ENCODE measurements at places on chromosomes 6 and 20.

DNA sequence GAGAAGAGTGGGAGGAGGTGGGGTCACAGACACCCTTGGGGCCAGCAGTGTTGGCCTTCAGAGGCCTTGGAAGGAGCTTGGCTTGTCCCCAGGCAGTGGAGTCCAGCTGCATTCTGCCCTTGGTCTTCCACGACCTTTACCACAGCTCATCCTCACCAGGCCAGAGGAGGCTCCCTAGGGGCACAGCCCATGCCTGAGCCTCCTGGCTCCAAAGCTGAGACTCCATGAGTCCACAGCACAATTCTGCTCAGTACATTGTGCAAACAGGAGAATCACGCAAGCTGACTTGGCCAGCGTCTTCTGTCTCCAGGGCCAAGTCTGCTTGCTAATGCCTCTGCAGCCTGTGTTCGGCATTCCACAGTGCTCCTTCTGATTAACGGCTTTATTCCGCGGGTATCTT lies 337.2 kb downstream of the SMOC2 start:
- no peak for DNase-seq

GRCh38 chr20:25205277-25206062 lies 10.0 kb downstream of the ENTPD6 start:
- no peak for DNase-seq

GRCh38 chr20:7790189-7790588 lies 150.1 kb downstream of the HAO1 start:
- DNase-seq = no peak

DNA sequence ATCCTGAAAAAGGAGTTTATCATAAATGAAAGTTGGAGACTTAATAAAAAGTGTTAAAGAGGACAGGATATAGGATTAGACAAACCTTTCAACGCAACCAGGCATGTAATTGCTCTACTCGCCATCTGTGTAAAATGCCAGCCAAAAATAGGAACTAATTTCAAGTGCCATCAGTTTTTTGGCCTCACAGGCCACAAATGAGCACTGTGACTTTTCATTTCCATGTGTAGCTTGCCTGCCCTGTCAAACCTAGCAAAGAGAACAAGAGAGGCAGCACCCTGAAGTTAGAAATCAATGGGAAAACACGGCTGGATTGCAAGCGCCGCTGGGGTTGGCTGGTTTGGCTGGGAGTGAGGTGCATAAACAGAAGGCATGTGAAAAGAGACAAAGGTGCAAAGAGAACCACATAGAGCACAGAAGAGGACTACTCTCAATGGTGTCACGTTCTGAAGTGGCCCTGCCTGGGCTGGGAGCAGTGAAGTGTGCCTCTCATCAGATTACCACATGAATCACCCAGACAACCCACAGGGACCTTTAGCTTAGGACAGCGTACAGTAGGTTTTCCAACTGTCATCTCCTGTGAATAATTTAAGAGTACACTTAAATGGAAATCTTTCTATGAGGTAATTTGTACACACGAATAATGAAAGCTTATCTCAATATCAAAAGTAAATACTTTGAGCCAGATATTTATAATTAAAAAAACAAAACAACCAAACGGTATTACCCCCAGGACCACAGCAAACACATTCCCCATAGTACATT lies 78.0 kb upstream of the NHSL1 start:
- no peak for DNase-seq

- no peak for DNase-seq
Observed at GRCh38 chr20:53434662-53435061, 159.0 kb downstream of the ZNF217 start.

GRCh38 chr6:148492654-148493290 lies 150.1 kb downstream of the SASH1 start:
- DNase-seq = no peak

- no peak for DNase-seq
Observed at GRCh38 chr20:23228912-23229311, 121.7 kb upstream of the NXT1 start.

GRCh38 chr20:63830841-63831588 lies at the start of gene ZBTB46:
ZBTB46 (minus strand) TSS chr20:63831264; CDS start chr20:63790757, 40,507 bp downstream.
- no peak for DNase-seq

- no peak for DNase-seq
Observed at GRCh38 chr6:100427452-100427851, 37.3 kb downstream of the SIM1 start.

DNA sequence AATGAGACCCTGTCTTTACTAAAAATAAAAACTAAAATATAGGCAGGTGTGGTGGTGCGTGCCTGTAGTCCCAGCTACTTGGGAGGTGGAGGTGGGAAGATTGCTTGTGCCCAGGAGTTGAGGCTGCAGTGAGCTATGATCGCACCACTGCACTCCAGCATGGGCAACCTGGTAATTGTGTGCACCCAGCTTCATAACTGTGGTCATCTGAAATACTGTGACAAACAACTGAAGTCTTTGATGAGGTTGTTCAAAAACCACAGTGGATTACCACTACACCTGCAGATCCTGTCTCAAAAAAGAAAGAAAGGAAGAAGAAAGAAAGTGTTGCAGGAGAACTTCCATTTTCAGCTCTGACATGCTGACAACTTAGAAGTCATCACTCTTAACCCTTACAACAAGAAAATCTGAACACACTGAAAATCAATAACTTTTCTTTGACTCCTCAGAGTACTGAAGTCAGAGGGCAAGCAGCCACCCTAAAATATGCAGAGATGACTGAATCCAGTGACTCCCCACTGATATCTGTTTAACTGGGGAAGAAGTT lies 13.8 kb upstream of the ZBP1 start:
- no peak for DNase-seq

DNA sequence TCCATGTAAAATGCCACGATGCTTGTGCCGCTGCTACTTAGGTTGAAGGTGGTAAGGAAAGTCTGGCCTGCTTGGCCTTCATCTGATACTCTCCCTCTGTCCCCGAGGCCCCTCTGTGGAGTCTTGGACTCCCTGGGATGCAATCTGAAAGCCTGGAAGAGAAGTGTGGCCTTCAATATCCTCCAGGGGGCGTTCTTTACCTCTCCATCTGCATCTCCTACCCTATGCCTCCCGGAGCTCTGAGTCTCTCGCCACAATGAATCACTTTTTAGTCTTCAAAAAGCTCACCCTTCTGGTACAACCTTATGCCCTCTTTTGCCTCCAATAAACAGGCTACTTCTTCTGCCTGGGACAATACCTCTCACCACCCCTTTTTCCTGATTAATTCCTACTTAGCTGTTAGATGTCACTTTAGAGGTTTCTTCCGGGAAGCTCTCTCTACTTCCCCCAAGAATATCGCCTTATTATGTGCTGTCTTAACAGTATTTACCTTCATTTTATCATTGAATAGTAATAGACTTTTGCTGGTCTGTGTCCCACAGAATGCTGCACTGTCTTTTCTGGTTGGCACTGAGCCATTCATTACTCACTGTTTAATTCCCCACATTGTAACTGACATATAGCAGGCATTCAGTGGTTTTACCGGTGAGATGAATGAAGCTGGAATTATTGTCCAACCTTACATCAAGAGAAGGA lies 13.9 kb upstream of the ATG5 start:
- peak; percentile 51 for DNase-seq

DNA sequence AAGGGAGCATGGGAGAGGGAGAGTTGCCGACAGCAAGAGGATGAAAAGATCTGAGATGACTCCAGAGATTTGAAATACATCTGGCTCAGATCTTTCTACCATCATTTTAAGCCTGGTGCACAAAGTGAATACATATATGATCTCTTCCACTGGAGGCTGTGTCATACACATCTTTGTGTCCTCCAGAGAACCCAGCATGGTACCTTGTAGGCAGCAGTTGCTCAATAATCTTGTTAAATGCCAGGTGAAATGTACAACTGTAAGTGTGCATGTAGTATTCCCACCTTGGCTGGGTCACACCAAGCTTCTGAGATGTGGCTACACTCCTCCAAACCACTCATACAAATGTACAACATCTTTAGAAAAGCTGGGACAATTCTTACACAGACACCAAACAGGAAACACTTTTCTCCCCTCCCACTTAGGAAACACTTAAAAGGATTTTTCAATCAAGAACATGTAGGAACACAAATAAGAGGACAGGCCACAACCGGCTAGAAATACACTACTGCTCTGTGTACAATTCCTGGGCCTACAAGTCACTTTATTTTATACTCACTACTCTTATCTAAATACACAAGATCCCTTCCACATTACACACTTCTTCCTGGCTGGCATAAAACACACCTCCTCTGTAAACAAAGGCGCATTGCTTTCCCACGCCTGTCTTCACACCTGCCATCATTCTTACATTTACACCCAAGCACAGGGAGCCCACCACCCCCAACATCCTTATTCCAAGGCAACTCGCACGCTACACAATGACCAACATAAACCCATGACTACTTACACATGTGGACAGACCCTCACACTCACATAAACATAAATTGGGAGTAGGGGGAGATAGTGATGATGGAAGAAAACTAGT lies 3.8 kb upstream of the IER3 start:
- DNase-seq = no peak

- DNase-seq = no peak
Observed at GRCh38 chr6:166774770-166775169, 147.7 kb upstream of the RPS6KA2 start.

GRCh38 chr20:18650224-18650623 lies 62.4 kb downstream of the DTD1 start:
- DNase-seq = no peak

GRCh38 chr6:139290787-139291311 lies 949 bp downstream of the TXLNB start:
- no peak for DNase-seq

- DNase-seq = no peak
Observed at GRCh38 chr6:90604546-90604945, 17.7 kb upstream of the MAP3K7 start.

GRCh38 chr20:1674990-1675780 lies 17.6 kb upstream of the SIRPG start:
- no peak for DNase-seq

DNA sequence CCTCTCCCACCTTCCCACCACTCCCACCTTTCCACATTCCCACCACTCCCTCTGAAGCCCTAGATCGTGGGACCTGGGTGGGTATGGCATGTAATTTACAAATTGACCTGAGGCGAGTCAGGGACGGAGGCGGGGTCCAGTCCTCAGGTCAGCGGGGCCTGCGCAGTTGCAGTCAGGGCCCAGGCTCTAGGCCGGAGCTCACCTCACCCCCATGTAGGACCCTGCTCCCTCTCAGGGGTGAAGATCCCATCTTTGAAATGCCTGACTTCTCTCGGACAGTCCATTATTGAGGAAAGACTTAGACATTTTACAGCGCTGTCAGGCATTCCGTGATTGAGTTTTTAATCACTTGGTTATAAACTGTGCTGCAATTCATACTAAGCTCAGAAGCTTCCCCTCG lies 10.5 kb downstream of the THBS2 start:
- DNase-seq = no peak

DNA sequence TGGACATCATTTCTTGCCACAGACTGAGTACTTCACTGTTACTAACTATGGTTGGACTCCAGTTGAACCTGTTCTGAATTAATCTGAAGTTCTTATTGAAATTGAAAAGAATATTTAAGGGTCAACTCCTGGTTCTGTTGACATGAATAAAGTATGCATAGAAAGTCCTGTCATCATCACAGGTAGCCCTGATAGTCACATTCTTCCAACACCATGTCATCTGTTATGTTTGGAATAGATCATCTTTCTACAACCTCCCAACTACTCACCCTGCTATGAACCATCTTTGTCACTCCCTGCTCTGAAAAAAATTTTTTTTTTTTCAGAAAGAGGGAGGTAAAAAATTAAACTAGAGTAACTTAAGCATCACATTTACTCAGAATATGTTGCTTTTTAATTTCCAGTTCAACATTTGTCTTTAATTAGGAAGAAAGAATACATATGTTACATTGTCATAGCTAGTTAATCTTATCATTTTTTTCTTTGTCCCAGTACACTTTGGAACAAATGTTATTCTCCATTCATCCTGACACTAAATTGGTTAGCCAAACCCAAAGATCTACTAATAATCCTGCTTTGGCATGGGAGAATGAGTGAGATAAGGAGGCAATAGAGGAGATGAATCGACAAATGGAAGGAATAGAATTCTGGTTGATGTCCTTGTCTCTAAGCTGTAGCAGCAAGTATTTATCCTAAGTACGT lies 775.1 kb upstream of the NRSN1 start:
- no peak for DNase-seq

DNA sequence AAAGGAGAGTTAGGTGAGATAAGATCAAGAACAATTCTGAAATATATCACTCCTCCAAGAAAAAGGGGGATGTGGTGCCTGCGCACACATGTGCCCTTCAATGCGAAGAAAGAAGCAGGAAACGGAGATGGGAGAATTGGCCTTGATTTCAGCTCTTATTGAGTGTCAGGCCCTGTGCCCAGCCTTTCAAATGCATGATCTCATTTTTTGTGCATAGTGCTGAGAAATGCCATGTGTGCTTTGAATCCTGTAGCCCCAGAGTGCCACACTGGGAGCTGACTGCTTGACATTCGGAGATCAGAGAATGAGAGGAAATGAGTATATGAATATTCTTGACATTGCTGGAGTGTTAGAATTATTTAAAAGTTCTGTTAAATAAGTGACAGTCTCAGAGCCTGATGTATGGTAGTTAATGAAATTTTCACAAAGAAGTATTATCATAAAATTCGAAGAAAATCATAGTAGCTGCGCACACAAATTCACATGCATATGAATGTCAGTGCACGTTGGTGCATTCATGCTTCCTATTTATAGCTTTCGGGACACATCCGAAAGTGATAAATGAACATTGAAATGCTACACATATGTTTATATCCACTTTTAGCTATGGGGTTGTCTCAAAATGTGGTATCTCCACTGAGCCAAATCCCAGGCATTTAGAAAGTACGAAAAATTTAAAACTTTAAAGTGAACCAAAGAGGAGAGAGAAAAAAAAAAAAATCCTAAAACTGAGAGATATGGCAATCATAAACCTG lies 172.0 kb downstream of the KCNQ5 start:
- no peak for DNase-seq

- no peak for DNase-seq
Observed at GRCh38 chr20:41086402-41087324, 50.7 kb upstream of the PLCG1 start.

DNA sequence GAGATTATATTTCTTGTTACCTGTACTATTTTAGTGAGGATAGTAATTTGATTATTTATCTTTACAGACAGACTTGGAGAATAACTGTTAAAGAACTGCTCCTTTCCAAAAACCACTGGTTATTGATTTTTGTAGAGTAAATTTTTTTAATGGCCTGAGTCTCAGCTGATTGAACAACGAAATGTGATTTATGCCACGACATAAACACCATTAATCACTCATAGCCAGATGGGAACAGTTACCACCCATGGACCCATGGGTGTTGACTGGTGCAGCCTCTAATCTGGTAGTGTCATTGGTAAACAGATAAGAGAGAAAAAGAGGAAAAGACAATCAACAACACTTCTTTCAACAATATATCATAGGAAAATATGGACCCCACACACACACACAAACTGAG lies 101.4 kb upstream of the BEND6 start:
- DNase-seq = no peak

- no peak for DNase-seq
Observed at GRCh38 chr6:52555518-52556233, 21.2 kb downstream of the TRAM2 start.

- DNase-seq = no peak
Observed at GRCh38 chr6:136550045-136550329, 235 bp downstream of the MAP7 start.

- no peak for DNase-seq
Observed at GRCh38 chr6:93985953-93986352, 566.6 kb upstream of the EPHA7 start.

Data from Panc1 (cell line).